ENCODE measurements at places on chromosomes 7 and 10.

GRCh38 chr7:128919881-128920799, 9.6 kb upstream of the KCP start:
- DNase-seq: no peak

- no peak for DNase-seq
Observed at GRCh38 chr7:90579181-90579688, 16.9 kb upstream of the CDK14 start.

- no peak for DNase-seq
Observed at GRCh38 chr7:80783678-80784327, 135.0 kb downstream of the SEMA3C start.

DNA sequence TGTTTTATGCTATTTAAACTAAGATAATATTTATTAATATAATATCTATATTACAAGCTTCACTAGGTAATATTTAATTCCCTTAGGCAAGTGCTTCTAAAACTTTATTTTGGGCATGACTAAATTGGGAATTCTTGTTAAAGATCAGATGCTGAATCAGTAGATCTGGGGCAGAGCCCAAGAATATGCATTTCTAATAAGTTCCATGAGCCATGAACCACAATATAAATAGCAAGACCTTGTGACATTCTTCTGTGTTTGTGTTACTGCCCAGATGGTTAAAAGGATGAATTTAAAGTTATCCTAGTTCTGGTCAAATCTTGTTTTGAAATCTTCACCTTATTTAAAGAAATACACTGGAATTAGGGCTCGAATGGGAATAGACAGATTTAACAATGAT, 258.4 kb upstream of the CACNA2D1 start:
- DNase-seq: no peak

- no peak for DNase-seq
Observed at GRCh38 chr7:100093925-100094486, 5.2 kb downstream of the COPS6 start.

Data from activated CD4-positive, CD25-positive, alpha-beta regulatory T cell (primary cell).